Daoy (cell line): ENCODE measurements at places on chromosomes 4 and X.
A peak's percentile ranks its signal among the peaks of the same experiment; 100 is the strongest.

DNA sequence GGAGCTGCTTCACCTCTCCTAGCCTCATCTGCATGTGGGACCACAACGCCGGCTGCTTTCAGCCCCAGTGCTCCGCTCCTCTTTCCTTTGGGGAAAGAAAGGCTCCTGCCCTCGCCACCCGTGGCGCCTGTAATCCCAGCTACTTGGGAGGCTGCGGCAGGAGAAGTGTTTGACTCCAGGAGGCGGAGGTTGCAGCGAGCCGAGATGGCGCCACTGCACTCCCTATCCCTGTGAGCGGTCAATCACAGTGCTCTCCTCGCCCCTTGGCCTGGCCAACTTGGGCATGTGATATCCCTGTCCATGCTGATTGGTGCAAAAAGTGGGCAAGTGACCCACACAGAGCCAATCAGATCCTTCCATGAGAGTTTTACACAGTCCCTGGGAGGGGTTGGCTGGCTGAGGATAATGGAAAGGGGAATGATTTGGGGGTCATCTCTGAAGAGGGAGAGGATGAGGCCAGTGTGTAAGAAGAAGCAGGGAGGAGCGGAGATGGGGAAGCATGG lies 56.2 kb downstream of the WFS1 start:
- no peak for DNase-seq

- no peak for DNase-seq
Observed at GRCh38 chr4:35325908-35326453, 918.3 kb downstream of the ARAP2 start.

- no peak for DNase-seq
Observed at GRCh38 chrX:3176439-3176820, 135.2 kb downstream of the ARSF start.

GRCh38 chrX:54807524-54808108 lies at the start of gene MAGED2:
TSS of gene MAGED2 (plus strand) at chrX:54807745. CDS start at chrX:54809332, 1,587 bp downstream.
- peak; percentile 30 for DNase-seq

DNA sequence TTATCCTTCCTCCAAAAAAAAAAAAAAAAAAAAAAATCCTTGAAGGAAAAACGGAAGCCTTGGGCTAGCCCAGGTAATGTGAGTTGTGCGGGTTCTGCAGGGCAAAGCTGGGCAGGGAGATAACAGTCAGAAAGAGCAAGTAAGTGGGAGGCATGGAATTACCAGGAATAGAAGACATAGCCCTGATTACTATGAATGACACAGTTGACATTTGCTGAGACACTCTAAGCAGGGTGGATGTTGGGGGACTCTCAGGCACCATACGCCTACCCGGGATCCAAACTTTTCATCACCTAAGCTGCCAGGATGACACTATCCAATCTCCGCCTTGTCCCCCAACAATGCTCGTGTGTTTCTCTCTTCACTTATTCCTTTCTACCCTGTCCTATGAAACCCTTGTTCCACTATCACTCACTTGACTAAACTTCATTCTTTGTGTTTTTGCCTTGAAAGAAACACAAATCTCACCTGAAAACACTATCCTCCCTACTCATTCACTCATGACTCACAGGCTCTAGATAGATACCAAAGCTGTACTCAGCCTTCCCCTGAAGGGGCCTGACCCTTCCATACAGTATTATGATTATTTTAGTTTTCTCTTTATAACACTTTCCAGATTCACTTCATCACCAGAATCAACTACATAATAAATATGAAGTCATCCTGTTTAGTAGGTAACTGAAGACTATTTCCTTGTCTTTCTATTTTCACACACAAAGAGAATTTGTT lies 158.4 kb downstream of the INPP4B start:
- no peak for DNase-seq

DNA sequence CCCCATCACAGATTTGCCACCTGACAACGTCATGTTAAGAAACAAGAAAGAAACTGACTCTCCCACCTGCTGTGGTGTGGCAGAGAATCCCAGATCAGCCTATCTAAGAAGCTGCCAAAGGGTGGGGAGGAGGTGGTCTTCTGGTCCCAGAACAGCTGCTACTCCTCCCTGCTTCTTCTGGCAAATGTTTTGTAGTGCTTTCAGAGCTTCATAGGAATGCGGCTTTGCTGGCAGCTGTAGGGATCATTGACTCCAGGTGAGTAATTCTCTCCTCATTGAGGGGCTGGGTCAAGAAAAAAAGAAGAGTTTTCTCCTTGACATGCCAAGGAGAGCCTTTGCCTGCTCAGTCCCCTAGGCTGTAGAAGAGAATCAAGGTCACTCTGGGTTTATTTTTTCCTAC lies 23.3 kb downstream of the NRK start:
- DNase-seq, result no peak

DNA sequence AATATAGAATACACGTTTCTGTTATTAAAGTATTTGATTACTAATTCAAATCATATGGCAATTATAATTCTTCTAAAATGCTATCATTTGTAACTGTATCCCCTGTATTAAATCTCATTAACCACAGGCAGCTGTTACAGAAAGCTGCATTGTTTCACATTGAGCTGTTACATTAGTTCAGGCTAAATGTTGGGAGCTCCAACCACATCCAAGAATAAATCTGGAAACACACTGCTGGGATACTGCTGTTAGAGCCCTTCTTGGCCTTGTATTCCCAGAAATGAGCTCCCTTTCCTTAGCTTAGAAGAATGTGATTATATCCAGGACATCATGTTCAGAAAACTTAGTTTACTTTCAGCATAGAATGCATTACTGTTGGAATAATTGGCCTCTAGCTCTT lies 48.2 kb downstream of the GUCY1B1 start:
- DNase-seq, result no peak

GRCh38 chr4:6929812-6930464 lies 20.3 kb downstream of the TBC1D14 start:
- DNase-seq, result no peak
